Stimulated activated CD8-positive, alpha-beta memory T cell treated with anti-CD3 and anti-CD28 coated beads, Interleukin-12 subunit alpha, Interleukin-12 subunit beta, amount 100 ng/mL, for 4 hours (primary cell): ENCODE measurements at places on chromosomes 2 and 18.

DNA sequence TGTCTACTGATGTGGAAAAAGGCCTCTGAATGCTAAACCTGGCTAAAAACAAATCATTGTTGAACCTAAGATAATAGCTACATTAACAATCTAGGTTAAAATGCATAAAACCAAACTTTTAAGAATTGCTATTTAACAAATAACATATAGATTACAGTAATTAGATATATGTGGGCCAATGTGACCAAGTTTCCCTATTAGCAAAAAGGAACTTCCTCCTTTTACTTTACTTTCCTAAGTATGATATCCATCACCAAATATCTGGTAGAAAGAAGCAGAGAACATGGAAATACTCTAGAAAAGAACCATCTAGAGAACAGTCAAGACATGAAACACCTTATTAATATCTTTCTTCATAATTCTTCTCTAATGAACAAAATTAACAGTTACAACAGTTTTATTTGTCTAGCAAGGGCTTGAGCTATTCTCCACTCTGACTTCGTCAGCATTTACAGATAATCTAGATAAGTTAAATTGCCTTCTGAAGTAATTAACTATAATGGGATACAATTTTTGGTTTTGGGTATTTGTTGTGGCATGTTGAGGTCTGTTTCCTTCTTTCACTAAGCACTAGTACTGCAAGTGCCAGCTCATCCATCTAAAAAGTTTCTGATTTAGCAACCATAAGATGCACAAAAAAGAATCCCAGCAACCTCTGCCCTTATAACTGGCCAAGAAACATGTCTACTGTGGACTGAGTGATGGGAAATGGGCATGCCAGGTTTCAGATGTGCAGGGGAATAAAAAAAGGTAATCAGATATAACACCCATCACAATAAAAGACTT, 53.3 kb downstream of the MEMO1 start:
- no peak for DNase-seq

GRCh38 chr2:4674007-4674406, 970.6 kb downstream of the DCDC2C start:
- DNase-seq = no peak

DNA sequence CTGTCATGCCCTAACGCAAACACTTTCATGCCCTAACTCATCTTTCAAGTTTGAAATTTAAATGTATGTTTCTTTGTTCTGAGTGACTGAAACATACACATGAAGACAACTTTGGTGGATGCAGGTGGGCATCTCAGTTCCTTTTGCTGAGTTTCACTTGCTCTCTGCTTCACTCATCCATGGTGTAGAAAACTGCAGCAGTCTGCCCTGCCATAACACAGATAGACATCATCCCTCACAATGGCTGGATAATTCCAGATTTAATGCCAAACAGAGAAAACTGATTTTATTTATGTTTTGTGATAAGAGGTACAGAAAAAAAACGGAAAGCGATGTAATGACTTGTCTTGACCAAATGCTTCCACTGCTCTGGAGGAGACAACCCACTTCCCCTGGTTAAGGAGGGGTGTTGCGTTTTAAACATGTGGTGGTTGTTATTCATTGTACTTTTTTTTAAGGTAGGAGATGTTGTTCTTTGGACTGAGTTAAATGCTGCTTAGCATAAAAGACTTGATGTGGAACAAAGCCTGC, 70.4 kb downstream of the RHBDD1 start:
- no peak for DNase-seq

DNA sequence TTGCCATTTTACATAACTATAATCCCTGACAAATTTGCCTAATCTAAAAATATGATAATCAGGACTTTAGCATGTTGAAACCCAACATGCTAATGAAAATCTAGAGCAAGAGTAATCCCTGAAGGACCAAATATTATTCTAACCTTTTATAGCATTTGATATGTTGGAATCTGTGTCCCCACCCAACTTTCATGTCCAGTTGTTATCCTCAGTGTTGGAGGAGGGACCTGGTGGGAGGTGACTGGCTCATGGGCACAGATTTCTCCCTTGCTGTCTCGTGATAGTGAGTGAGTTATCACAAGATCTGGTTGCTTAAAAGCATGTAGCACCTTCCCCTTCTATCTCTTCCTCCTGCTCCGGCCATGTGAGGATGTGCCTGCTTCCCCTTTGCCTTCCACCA, 59.8 kb downstream of the SH3YL1 start:
- DNase-seq = no peak

- DNase-seq = no peak
These were observed 68.4 kb upstream of the MSH2 start for GRCh38 chr2:47334356-47335136.

GRCh38 chr2:121577381-121577780, 46.7 kb downstream of the RNU4ATAC start:
- DNase-seq = no peak

DNA sequence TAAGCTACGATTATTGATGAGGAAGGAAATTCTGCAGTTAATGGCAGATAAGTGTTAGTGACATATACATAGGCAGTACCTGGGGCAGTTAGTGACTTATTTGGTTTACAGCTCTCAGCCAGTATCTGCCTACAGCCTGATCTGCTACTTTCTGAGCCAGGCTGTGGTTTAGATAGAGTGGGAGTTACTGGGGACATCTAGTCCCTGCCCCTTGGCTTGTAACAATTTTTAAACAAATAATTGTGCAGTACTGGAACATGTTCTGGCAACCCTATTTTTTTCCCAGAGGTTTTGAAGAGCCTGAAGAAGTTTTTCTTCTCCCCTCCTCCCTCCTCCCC, 2.3 kb downstream of the KIF5C start:
- no peak for DNase-seq

GRCh38 chr18:23682472-23682871, 6.8 kb upstream of the LAMA3 start:
- DNase-seq = no peak
